Chondrocyte (in vitro differentiated cells): ENCODE measurements at places on chromosomes 2 and 18. TPM values are rescaled to one million over a fixed set of nuclear protein-coding genes. Genes with fewer than 3 reads are reported as not detected.

DNA sequence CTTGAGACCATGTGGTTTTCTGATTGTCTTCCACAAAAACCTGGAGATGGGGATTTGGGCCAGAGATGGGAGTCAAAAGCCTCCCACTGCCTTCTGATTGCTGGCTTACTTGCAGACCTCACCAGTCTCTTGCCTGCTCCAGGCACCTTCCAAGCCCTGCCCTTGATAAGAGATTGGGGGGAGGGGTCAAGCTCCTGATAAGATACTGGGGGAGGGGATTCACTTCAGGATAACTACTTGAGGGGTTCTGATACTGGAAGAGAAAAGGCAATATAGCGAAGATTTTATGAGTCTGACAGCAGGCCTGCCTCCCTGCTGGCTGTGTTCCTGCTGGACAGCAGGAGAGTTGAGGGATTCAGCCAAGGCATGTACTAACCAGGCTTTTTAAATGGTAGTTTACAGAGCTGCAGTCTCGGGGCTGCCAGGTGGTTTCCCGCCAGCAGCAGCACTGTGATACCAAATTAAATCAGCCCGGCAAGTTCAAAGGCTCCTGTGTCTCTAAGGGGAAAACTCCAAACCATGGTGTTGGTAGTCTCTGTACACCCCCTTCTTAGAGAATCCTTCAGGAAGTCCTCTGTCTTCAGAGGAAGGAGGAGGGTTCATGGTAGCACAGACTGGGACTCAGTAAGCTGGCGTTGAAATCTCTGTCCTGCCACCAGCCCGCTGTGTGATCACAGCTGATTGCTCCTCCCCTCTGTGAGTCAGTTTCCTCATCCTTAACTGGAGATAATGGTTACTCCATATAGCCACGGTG, 58.3 kb downstream of the FBXO36 start:
- DNase-seq: no peak
- no peak overlapping the region for H3K27ac ChIP-seq
- H3K27me3 ChIP-seq: no peaks in the 10 kb centered on the region
- no peaks in the 10 kb centered on the region for H3K4me1 ChIP-seq

DNA sequence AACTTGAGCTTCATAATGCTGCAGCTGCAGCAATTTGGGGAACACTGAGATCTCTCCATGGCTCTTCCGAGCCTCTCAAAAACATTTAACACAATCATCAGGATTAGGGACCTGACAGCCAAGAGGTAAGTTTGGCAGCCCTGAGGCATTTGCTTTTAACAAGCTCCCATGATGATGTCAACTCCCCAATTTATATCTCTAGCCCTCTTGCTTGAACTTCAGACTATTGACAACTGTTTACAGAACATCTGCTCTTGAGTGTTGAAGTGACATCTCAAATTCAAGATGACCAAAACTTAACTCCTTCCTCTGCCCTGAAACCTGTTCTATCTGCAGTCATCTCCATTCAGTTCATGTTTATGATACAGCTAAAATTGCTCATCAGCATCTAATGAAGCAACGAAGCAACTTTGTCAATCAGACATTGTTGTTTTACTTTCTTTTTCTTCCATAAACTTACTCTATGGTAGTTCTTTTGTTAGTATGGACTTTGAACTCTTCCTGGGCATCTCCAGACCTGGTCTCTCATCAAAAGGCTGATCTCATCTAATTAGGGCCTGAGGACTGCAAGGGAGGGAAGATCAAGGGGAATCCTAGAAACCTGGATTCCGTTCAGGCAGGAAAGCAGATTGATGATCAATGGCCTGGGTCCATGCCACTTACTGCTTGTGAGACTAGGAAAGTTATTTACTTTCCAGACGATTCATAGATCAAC, 48.1 kb downstream of the SEMA4F start:
- H3K27me3 ChIP-seq: peaks cover 16% of the 10 kb centered on the region
- no peak overlapping the region for H3K27ac ChIP-seq
- H3K4me1 ChIP-seq: no peaks in the 10 kb centered on the region
- no peak for DNase-seq
- H3K36me3 ChIP-seq: no peaks in the 10 kb centered on the region
- H3K4me3 ChIP-seq: no peak overlapping the region

DNA sequence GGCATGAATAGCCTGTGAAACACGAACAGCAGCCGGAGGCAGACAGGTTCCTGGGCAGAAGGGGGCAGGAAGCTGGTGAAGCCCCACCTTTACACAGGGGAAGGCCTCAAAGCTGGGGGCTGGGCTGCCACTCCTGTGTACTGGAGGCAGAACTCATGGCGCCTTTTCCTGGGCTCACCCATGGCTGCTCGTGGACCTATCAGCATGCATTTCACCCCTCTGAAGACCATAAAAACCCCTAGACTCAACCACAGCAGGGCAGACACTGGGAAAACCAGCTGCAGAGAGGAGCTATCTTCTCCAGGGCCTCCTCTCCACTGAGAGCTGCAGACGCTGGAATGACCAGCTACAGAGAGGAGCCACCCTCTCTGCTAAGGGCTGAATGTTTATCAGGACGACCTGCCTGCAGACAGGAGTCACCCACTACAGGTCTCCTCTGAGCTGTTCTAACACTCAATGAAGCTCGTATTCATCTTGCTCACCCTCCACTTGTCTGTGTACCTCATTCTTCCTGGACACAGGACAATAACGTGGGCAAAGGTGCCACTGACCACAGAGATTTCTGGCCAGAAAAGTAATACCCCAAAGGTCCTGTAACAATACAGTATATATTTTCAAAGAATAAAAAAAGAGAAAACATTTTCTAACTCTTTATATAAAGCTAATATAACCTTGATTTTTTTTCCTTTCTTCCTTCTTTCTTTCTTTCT, 18.9 kb upstream of the CCDC88A start:
- no peak overlapping the region for H3K27ac ChIP-seq
- peaks cover 4% of the 10 kb centered on the region for H3K27me3 ChIP-seq
- no peak overlapping the region for H3K4me3 ChIP-seq
- no peaks in the 10 kb centered on the region for H3K36me3 ChIP-seq

- H3K4me3 ChIP-seq: no peak overlapping the region
- no peaks in the 10 kb centered on the region for H3K27me3 ChIP-seq
- no peaks in the 10 kb centered on the region for H3K36me3 ChIP-seq
- DNase-seq: no peak
Observed at GRCh38 chr2:101714118-101714517, 16.6 kb downstream of the MAP4K4 start.

GRCh38 chr18:57846258-57846657, 43.1 kb upstream of the ATP8B1 start:
- peak overlapping the region; percentile 19 for H3K27ac ChIP-seq
- H3K4me1 ChIP-seq: peaks cover 24% of the 10 kb centered on the region
- no peaks in the 10 kb centered on the region for H3K36me3 ChIP-seq
- H3K27me3 ChIP-seq: no peaks in the 10 kb centered on the region
- no peak for DNase-seq

- peaks cover 12% of the 10 kb centered on the region for H3K4me1 ChIP-seq
- DNase-seq: no peak
- no peaks in the 10 kb centered on the region for H3K27me3 ChIP-seq
- peaks cover 2% of the 10 kb centered on the region for H3K36me3 ChIP-seq
- H3K27ac ChIP-seq: no peak overlapping the region
Observed at GRCh38 chr2:133498662-133499585, 69.3 kb downstream of the NCKAP5 start.

DNA sequence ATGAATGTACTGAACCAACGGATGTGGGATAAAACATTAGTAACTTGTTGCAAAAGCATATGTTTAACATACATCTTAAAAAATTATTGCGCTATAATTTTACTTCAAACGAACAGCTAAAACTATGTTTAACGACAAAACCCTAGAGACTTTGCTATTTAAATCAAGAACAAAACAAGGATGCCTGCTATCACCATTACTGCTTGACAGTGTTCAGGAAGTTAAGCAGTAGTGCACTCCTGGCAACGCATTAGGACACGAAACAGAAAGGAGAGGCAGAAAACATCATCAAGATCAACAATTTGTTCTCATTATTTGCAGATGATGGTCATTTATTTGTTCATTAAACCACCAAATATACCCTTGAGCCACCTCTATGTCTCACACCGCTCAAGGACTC, 151.9 kb downstream of the GALNT1 start:
- H3K27ac ChIP-seq: no peak overlapping the region
- DNase-seq: no peak
- peaks cover 21% of the 10 kb centered on the region for H3K4me1 ChIP-seq
- H3K36me3 ChIP-seq: peaks cover 3% of the 10 kb centered on the region

The TMEM37 gene
- 0.36 to 1.1 TPM (median 0.77 TPM) in 3 replicates for total RNA-seq

DNA sequence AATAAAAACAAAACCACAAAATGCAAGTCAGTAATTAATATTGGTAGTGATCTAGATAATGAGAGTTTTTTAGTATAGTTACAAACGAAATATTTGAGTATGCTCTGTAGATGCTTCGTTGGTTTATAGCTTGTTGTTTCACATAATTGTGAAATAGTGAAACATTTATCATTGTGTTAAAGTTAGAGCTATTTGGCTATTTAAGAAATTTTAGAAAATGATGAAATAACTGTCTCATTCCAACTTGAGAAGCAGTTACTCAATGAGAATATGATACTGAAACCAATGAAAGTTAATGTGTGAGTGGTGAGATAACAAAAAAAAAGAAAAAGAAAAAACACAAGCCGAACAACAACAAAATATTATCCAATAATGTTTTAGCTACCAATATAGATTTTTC, 475.6 kb upstream of the ZEB2 start:
- no peaks in the 10 kb centered on the region for H3K36me3 ChIP-seq
- H3K27me3 ChIP-seq: no peaks in the 10 kb centered on the region
- H3K4me1 ChIP-seq: peaks cover 40% of the 10 kb centered on the region

The SCN7A gene
- total RNA-seq: 0.05 to 1.9 TPM (median 0.05 TPM) in 3 replicates

The PLCL1 gene
- total RNA-seq: 0.44 to 4.1 TPM (median 0.50 TPM) in 3 replicates

- H3K27ac ChIP-seq: no peak overlapping the region
- peaks cover 16% of the 10 kb centered on the region for H3K4me1 ChIP-seq
- peaks cover 15% of the 10 kb centered on the region for H3K36me3 ChIP-seq
- DNase-seq: no peak
- H3K27me3 ChIP-seq: no peaks in the 10 kb centered on the region
- H3K4me3 ChIP-seq: no peak overlapping the region
Observed at GRCh38 chr18:7848054-7848412, 280.9 kb downstream of the PTPRM start.

DNA sequence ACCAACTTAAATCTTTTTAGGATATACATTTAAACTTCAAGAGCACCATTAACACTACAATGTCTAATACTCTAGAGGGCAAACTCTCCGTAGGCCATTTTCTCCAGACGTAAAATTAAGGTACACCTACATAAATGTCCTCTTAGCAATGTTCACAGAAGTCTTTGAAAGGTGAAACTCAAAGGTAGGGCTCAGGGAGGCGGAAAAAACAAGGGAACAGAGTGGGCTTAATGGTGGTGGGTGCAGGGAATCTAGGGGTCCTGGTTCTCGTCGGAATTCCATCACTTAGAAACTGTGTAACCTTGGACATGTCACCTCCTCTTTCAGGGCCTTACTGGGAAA, 668 bp downstream of the NFU1 start:
- peak overlapping the region; percentile 99 for H3K27ac ChIP-seq
- peak overlapping the region; percentile 94 for H3K4me3 ChIP-seq
- H3K27me3 ChIP-seq: no peaks in the 10 kb centered on the region
- peaks cover 24% of the 10 kb centered on the region for H3K4me1 ChIP-seq
- DNase-seq: no peak

The CNGA3 gene
- total RNA-seq: not detected in 3 replicates

GRCh38 chr2:231223458-231223976, 25.1 kb downstream of the ARMC9 start:
- peak overlapping the region; percentile 99 for H3K27ac ChIP-seq
- H3K36me3 ChIP-seq: peaks cover 31% of the 10 kb centered on the region
- DNase-seq: no peak
- no peaks in the 10 kb centered on the region for H3K27me3 ChIP-seq
- no peak overlapping the region for H3K4me3 ChIP-seq

The TBR1 gene
- total RNA-seq: not detected in 3 replicates

DNA sequence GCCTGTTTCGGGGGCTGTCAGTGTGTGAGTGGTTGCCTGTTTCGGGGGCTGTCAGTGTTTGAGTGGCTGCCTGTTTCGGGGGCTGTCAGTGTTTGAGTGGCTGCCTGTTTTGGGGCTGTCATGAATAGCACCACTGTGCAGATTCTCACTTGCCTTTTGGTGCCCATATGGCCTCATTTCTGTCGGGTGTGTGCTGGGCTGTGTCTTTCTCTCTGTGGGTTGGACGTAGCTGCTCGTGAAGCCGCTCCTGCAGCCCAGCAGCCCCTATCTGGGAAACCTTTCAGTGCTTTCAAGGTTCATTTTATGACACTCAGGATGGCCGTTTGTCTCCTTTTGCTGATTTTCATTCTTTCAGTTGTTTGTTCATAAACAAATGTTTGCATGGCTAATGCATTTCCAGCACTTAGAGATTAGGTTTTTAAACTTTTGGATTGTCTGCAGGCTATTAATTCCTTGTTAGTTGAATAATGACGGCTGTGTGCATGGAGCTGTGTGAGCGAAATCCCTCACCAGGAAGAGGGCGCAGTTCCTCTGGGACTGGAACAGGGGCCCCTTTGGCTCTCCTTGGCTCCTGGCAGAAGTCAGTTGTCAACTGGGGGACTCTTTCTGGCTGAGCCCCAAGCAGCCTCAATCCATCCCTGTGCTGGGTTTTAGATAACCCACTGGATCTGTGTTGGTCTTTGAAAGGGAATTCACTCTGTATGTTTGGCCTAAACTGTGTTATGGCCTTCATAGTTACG, 10.8 kb downstream of the AGAP1 start:
- DNase-seq: no peak
- no peak overlapping the region for H3K27ac ChIP-seq
- peaks cover 40% of the 10 kb centered on the region for H3K4me1 ChIP-seq
- H3K27me3 ChIP-seq: no peaks in the 10 kb centered on the region

GRCh38 chr2:18396329-18397010, 164.0 kb downstream of the RDH14 start:
- H3K4me1 ChIP-seq: no peaks in the 10 kb centered on the region
- DNase-seq: no peak
- H3K27me3 ChIP-seq: no peaks in the 10 kb centered on the region
- H3K36me3 ChIP-seq: peaks cover 2% of the 10 kb centered on the region

The ALK gene
- 0.07 to 0.08 TPM in 2 of 3 replicates, not detected in the other for total RNA-seq

DNA sequence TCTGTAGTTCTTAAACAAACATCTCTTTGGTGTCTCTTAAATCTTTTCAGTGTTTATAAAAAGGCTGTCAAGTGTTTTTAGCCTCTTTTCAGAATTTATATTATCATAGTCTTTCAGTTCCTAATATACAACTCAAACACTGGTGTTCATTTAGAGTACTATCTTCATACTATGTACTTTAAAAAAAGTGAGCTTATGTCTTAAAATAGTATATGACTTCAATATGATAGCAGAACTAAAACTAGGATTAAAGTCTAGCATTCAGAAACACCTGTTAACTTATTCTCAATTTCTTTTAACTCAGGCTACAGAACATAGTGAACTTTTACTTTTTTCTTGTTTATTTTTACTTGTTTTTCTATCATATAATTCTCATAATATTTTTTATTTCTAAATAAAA, 14.7 kb upstream of the IKZF2 start:
- no peak overlapping the region for H3K27ac ChIP-seq
- no peak overlapping the region for H3K4me3 ChIP-seq
- no peaks in the 10 kb centered on the region for H3K27me3 ChIP-seq
- H3K36me3 ChIP-seq: no peaks in the 10 kb centered on the region
- DNase-seq: no peak
- peaks cover 22% of the 10 kb centered on the region for H3K4me1 ChIP-seq

GRCh38 chr2:88856409-88857135, 165.1 kb downstream of the RPIA start:
- no peak overlapping the region for H3K27ac ChIP-seq
- DNase-seq: no peak
- H3K27me3 ChIP-seq: peaks cover 25% of the 10 kb centered on the region
